ENCODE measurements at places on chromosomes 2 and 18. TPM values are rescaled to one million over a fixed set of nuclear protein-coding genes. Genes with fewer than 3 reads are reported as not detected.

DNA sequence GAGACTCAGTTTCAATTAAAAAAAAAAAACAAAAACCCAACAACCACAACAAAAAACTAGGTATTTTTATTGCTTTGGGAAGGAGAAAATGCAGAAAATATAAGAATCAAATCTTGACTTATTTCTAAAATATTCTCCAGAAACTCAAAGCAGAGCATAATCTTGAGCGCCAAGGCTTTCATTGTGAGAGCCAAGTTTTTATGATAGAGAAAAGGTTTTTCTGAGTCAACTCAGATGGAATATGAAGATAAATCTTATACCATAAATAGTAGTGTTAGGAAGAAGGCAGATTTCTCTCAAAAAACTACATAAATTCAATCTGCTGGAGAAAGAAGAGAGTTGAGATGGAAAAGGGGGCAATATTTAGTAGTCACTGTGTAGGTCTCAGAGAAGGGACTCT is 121.2 kb upstream of the OSR1 start:
- DNase-seq = no peak

GRCh38 chr2:36027616-36028015 is 328.0 kb upstream of the CRIM1 start:
- DNase-seq = no peak

GRCh38 chr18:58580078-58580477 is 48.8 kb downstream of the ALPK2 start:
- no peak for DNase-seq

DNA sequence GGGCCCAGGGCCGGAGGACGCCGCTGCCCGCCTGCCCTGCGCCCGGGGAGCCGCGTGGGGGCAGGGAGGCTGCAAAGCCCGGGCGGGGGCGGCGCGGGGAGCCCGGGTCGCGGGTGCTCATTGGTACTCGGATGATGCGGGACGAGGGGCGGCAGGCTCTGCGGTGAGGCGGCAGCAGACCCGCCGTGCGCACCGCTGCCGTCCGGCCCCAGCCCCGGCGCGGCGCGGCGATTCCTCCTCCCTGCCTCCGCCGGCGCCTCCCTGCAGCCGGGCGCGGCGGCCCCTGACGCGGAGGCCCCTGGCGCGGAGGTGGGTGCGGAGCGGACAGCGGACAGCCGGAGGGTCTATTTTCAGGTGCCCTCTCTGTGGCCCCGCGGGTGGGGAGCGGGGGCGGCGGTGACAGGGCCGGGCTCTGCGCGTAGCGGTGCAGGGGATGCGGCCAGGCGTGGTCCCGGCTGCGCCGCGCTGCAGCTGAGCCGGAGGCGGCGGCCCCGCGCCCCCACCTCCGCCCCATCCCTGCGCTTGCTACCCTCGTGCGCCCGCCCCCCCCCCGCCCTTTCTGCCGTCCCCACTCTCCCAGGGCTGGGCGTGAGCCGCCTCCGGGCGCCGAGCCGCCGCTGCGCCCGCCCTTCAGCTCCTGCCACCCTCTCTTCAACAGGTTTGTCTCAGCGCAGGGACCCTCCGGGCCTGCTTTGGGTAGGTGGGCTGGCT is 640 bp downstream of the SPTBN1 start:
- DNase-seq = no peak

DNA sequence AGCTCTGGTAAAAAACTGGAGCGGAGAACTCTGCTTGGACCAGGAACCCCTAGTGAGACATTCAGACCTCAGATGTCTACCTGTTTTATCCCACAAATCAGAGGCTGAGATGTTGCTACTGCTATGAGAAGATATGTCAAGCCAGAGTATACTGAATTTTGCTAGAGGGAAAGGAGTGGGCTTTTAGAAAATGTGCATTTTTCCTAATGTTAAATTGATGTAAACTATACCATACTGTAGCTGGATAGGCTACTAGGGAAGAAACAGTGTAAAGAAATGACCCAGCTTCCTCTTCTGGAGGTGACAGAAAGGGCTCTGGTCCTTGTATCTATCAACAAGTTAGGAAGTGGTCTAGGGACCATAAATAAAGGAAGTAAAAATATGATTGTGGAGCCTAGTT is 65.0 kb downstream of the SLC39A10 start:
- no peak for DNase-seq

- DNase-seq = no peak
These were observed 493 bp upstream of the PREB start for GRCh38 chr2:27134781-27135477.

GRCh38 chr18:33804258-33804657 is 226.2 kb downstream of the ASXL3 start:
- DNase-seq = no peak

GRCh38 chr2:107698861-107699260 is 127.8 kb upstream of the RGPD4 start:
- DNase-seq = no peak

DNA sequence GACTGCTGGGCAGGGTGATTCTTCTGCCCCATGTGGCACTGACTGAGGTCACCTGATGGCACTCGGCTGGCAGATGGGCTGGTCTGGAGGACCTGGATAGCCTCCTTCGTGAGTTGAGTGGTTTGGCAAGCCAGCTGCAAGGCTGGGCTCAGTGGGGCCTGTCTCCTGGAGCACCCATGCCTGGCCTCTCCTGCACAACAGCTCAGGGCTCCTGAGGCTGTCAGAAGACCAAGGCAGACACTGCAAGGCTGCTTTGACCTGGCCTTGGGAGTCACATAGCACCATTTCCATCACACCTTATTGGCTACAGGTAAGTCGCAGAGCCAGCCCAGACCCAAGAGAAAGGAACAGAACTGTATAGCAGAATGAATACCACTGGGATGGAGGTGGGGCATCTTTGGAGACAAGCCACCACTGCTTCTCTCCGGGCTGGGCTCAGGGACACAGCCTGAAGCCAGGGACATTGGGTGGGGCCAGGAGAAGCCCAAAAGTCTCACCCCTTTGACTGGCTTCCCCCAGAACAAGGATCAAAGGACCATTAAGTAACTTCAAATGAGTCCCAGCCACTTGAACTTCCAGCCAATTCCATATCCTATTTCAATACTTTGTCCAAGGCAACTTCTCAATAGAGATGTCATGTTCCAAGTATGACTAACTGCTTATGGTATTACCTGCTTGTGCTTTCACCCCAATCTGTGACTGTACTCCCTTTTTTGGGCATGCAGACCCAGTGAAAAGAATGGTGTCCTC is 156.3 kb downstream of the CABLES1 start:
- no peak for DNase-seq

- DNase-seq = no peak
These were observed 52.9 kb downstream of the TMEM163 start for GRCh38 chr2:134665727-134666506.

GRCh38 chr2:237487496-237487895 is 445 bp downstream of the MLPH start:
- DNase-seq = no peak

Gene UGT1A9
- not detected for total RNA-seq

Gene ICA1L
- total RNA-seq = 67.0 TPM

All from urinary bladder (tissue), 4 donors.